ENCODE measurements at places on chromosomes 5 and 9.

GRCh38 chr5:36770125-36770524, 106.4 kb upstream of the NIPBL start:
- no peaks in the 10 kb centered on the region for H3K36me3 ChIP-seq
- H3K27me3 ChIP-seq, result no peaks in the 10 kb centered on the region
- H3K4me3 ChIP-seq, result no peak overlapping the region
- DNase-seq, result no peak
- no peaks in the 10 kb centered on the region for H3K4me1 ChIP-seq
- H3K27ac ChIP-seq, result no peak overlapping the region

GRCh38 chr9:137269231-137269772, 8.2 kb upstream of the TOR4A start:
- peak overlapping the region; percentile 29 for H3K4me3 ChIP-seq
- DNase-seq, result peak; percentile 36
- no peaks in the 10 kb centered on the region for H3K27me3 ChIP-seq
- H3K27ac ChIP-seq, result peak overlapping the region; percentile 83
- peaks cover 60% of the 10 kb centered on the region for H3K36me3 ChIP-seq

DNA sequence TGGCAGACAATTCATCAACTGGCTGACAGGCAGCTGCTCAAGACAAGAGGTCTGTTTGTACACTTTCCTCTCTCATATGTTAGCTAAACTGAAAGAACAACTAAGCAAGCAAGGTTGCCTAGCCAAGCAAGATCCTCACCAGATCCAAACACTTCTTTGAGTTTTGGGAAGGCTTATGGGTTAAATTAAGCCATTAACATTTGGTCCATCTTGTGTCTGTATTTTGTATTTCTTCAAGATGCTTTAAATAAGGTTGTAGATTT, 170.4 kb upstream of the RAI14 start:
- H3K27me3 ChIP-seq, result no peaks in the 10 kb centered on the region
- no peaks in the 10 kb centered on the region for H3K36me3 ChIP-seq
- no peak for DNase-seq
- peaks cover 33% of the 10 kb centered on the region for H3K4me1 ChIP-seq
- H3K27ac ChIP-seq, result peak overlapping the region; percentile 87
- H3K4me3 ChIP-seq, result no peak overlapping the region

- no peaks in the 10 kb centered on the region for H3K4me1 ChIP-seq
- H3K36me3 ChIP-seq, result peaks cover 30% of the 10 kb centered on the region
- peak; percentile 55 for DNase-seq
- H3K4me3 ChIP-seq, result no peak overlapping the region
These were observed 78.1 kb upstream of the UBTD2 start for GRCh38 chr5:172361566-172362238.

GRCh38 chr5:149405550-149406202, 26.6 kb upstream of the IL17B start:
- DNase-seq, result no peak
- no peaks in the 10 kb centered on the region for H3K27me3 ChIP-seq
- H3K27ac ChIP-seq, result peak overlapping the region; percentile 90
- H3K4me3 ChIP-seq, result no peak overlapping the region
